ENCODE measurements at places on chromosomes 12 and 14.

DNA sequence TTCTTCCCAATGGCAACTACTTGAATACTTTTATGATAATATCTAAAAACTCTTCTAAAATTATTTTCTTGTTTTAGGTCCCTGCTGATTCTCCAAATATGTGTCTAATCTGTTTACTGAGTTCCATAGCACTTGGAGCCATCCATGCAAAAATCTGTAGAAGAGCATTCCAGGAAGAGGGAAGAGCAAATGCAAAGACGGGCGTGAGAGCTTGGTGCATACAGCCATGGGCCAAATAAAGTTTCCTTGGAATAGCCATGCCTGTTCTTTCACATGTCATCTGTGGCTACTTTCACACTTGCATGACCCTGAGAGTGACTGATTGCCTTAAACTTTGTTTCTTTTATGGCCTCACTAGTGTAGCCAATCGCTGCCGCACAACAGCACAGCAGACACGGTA lies 13.0 kb upstream of the EGLN3 start:
- DNase-seq = no peak

- DNase-seq = no peak
Measured at GRCh38 chr12:71582925-71583324, 80.7 kb downstream of the ZFC3H1 start.

DNA sequence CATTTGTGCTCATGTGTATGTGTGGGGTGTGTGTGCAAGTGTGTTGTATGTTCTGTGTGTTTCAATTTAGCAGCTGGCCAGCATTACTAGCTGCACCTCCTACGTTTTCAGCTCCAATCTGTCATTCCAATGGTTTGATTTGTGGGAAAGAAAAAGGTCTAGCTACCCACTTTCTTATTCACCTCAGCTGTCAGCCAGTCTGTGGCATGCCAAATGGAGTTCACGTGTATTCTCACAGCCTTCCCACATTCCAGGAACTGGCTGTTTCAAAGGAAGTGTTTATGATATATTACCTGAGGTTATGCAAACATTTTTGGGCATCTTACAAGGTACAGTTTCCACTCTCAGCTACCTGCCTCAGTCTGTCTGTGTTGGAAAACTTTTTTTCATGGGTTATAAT lies 220.2 kb upstream of the CPNE8 start:
- DNase-seq = no peak

DNA sequence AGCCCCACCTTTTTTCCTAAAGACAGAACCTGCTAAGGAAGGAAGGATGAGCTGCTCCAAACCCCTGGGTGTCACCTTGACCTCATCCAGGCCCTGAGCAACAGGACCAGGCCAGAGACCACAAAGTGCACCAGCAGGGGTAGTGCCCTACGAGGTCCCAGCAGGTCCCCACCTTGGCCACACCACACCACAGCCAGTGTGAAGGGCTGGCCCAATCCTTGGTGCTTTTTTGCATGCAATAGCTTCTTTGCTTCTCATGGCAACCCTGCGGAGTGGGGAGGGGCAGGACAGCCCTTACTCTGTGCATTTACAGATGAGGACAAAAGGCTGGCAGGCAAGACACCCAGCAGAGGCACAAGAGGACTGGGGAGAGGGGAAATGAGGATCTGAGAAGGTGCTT lies 352.6 kb downstream of the BCL11B start:
- DNase-seq = no peak

DNA sequence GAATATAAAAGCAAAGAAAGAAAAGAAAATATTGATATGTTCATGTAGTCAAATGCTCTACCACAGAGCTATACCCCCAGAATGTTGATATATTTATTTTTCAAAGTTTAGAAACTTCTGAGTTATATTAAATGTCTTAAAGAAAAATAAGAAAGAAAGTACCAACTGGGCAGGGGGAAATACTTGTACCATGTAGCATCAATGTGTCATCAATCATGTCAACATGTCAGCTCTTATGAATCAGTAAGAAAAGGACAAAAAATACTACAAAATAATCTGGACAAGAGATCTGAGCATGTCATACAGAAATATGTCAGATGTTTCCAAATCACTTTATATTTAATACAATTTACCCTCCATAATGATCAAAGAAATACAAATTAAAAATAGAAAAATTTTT lies 595.1 kb upstream of the ATP2B1 start:
- DNase-seq = no peak

DNA sequence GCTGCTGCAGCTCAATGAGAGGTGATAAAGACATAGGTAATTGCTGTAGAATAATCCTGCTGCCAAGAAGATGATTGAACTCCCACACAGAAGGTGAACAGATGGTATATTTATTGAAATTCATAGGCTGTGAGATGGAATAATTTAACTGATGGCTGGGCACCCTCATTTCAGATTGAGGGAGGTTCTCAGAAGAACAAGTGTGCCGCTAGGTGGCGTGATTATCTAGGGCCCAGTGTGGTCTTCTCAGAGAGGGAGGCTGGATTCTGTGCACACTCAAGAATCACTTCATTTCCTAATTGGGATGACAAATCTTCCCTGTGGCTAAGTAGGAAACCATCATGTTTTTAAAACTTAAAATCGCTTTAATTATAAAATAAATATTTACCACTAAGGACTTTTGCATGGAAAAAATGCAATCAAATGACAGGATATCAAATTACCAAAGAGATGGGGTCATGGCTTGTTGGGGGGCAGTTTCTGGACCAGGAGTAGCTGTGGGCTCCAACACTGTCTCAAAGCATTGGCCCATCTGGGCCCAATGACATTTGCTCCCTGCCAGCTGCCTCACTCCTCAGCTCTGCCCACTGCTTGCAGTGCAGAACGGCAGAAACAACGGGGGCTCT lies 132.3 kb downstream of the SNAPC1 start:
- peak; percentile 77 for DNase-seq

DNA sequence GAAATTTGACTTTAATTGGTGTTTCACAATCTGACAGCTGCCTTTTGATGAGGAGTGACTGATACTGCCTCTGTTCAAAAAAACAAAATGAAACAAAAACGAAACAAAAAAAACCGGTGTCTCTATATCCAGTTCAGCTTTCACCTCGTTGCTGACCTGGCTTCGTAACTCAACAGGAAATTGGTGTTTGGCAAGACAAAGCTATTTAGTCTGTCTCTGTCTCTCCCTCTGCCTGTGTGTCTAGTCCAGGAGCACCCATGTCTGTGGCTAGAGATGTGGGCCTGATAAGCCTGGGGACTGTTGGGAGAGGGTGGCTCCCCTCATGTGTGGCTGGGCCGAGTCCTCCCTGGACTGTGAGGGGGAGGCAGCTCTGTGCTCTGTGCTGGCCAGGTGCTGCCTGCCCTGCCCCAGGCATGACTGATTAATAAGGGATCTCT lies 11.3 kb downstream of the CACNA1C start:
- DNase-seq = peak; percentile 70

DNA sequence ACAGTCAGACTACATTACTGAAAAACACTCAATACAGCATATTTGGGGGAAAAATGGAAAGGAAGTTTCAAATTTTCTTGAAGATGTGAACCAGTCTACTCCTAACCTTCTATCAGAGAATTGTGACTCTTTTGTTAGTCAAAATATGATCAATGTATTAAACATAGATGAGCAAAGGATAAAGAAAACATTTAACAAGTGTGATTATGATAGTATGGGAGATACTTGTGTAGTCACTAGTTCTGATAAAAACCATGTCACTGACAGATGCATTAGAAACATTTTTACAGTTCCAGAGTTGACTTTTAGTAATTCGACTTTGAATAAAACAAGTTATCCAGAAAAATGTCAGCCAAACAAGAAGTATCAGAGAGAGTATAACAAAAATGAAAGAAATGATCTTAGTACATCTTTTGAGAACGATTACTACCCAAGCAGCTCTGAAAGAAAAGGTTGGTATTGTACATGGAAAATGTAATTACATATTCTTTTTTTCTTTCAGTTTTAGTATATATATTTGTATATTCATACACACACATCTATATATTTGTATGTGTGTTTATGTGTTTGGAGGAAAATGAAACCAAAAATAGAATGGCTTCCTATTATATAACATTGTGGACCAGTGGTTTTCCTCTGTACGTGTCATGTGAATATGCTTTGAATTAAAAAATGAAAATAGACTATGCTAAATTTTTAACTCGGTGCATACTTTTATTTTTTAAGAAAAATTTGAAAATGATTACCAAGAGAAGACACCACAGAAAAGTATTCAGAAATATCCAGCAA lies 63.3 kb upstream of the ABCD2 start:
- DNase-seq = no peak

GRCh38 chr12:132614861-132615578 lies 3.6 kb upstream of the P2RX2 start:
- DNase-seq = peak; percentile 84

DNA sequence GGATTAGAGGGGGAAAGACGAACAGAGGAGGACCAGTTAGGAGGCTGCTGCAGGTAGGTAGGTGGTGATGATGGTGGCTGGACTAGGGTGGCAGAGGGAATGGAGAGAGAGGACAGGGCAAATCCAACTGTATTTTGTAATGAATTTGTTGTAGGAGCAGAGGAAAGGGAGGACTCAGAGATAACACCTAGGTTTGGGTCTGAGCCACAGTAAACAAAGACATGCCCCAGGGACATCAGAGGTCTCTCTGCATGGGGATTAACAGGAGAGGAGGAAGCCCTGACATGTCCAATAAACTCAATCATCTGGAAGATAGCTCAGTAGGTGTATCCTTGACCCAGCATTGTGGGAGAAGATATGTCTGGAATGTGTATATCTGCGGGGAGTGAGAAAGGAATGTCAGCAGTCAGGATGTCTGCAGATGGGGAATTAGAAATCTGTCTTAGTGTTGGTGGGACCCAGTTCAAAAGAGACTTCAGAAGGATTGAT lies 4.7 kb upstream of the SLC48A1 start:
- peak; percentile 56 for DNase-seq

- no peak for DNase-seq
Measured at GRCh38 chr12:19306366-19306765, 132.9 kb upstream of the AEBP2 start.

DNA sequence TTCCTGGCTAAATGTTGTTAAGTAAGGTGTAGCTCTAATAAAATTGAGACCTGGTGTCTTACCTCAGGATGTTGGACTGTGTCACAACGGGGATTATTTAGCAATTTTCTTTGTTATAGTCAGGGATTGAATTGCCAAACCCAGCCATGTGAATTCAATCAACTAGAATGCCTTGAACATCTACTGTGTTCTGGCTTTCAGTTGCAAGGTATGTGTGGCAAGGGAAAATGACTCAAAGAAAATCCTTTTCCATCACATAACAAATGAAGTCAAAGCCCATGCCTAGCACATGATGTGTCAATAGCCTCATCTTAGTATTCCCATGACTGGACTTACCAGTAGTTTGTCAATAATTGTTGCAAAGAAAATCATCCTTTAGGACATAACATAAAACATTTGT lies 519.8 kb upstream of the FLRT2 start:
- DNase-seq = no peak

DNA sequence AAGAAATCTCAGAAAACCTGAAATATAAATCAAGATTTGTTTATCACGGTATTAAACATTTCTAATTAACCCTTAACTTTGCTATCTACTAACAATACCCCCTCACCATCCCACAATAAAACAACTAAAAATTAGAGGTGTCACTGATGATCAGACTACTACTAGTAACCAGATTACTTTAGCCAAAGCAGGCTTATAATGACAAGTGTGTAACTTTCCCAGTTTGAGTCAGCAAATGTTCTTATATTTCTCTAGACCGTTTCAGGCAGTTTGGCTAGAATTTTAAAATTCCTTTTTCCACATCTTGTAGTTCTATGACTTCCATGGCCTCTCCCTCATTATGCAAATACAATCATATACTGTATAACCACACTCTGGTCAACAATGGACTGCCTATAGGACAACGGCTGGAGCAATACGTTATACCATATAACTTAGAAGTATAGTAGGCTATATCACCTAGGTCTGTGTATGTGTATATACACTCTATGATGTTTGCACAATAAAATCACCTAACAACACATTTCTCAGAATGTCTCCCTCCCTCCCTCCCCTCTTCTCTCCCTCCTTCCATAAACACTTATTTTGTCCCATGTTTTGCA lies 102.1 kb downstream of the DENND5B start:
- no peak for DNase-seq

GRCh38 chr12:56720731-56721151 lies 4.4 kb downstream of the NACA start:
- no peak for DNase-seq

DNA sequence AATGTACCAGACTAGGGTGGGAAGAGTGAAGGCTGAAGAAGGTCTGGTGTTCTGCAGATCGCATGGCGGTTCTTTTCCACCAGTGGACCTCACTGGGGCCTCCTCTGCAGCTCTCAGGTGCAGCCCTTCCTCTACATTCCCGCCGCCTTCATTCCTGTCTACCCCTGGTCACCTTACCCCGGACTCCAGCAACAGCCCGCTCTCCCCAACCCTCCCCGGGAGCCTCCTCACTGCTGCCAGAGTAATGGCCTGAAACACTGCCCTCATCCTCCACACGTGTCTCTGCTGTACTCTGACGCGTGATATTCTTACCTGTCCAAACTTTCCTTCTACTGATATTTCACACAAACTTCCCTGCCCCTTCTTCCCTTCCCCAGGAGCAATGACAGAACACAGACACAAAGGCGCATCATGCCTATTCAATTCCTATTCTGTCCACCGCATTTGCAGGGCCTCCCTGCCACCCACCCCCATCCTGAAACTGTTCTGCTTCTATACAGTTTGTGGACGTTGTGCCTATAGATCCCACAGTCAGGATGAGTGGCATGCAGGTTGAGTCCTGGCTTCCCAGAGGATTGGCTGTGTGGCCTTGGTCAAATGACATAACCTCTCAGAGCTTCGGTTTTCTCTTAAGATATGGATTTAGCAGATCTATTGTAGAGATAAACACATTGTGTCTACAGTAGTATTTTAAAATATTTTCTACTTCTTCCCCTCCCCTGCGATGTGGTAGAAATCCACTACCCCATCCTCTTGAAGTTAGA lies 1.7 kb upstream of the NUAK1 start:
- DNase-seq = no peak

GRCh38 chr14:39491134-39491571 lies 58.9 kb upstream of the FBXO33 start:
- DNase-seq = peak; percentile 40

DNA sequence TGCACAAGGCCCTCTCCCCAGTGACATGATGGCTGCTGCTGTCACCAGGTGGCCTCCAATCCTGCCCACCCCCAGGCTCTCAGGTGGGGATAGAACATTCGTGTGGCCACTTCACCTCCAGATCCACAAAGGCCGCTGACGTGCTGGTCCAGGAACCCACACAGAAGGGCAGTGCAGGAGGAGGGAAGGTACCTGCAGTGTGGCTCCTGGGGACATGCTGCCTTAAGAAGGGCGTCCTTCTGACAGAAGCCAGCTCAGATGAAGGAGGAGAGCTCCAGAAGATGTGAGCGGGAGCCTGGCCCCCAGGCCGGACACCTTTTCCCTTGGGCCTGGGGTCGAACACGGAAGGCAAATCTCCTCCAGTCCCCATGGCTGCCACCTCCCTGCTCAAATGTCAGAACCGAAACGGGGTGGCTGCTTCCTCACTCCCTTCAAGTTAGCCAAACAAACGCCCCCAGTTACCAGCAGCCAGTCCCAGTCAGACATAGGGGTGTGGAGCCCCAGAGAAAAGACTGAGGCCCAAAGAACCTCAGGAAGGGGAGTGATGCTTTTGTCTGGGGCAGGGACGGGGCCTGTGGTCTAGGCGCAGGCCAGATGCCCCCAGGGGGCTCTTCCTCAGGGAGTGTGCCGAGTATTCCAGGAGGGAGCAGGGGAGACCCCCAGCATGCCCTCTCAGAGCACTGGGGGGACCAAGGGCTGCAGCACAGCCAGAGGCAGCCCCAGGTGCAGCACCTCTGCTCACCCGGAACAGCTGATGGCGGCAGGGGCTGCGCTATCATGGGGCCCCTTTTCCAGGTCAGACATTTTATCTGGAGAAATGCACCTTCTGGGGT lies 155.9 kb downstream of the CALM1 start:
- DNase-seq = no peak

GRCh38 chr14:95507174-95507573 lies 9.3 kb downstream of the SYNE3 start:
- DNase-seq = peak; percentile 98
